ENCODE measurements at places on chromosomes 7 and 10. TPM values are rescaled to one million over a fixed set of nuclear protein-coding genes. Genes with fewer than 3 reads are reported as not detected.

Gene LHFPL3
- total RNA-seq = 0.12 TPM

Gene CFTR
- total RNA-seq = under 0.01 TPM

Gene TMEM213
- total RNA-seq = not detected

Gene TYW1B
- total RNA-seq = 2.5 TPM

Gene C10orf53
- total RNA-seq = under 0.01 TPM

Gene TFPI2
- 620 TPM for total RNA-seq

Gene CSGALNACT2
- 41.6 TPM for total RNA-seq

Gene PPP1R3A
- total RNA-seq = not detected

Gene PHKG1
- 0.66 TPM for total RNA-seq

Gene CRYGN
- total RNA-seq = 0.25 TPM

Gene TMEM26
- 0.50 TPM for total RNA-seq

Gene NXPH1
- total RNA-seq = not detected

Gene DPP6
- 0.50 TPM for total RNA-seq

Gene SGCE
- total RNA-seq = 78.4 TPM

Gene GARIN1A
- total RNA-seq = 0.33 TPM

Gene ADAM12
- total RNA-seq = 40.8 TPM

Gene RBM20
- total RNA-seq = under 0.01 TPM

Gene PPP1R9A
- total RNA-seq = 2.6 TPM

Gene ING3
- 23.1 TPM for total RNA-seq

Gene PSMG3
- 26.4 TPM for total RNA-seq

Gene CD36
- 2.6 TPM for total RNA-seq

Gene HSPA12A
- 21.0 TPM for total RNA-seq

Gene NANOS1
- under 0.01 TPM for total RNA-seq

Gene CNTNAP2
- under 0.01 TPM for total RNA-seq

Gene AOAH
- not detected for total RNA-seq

Gene OLAH
- total RNA-seq = 0.25 TPM

Gene MYL10
- not detected for total RNA-seq

Gene CPA2
- total RNA-seq = not detected

Gene TRIM50
- total RNA-seq = not detected

Gene PLCE1
- 2.2 TPM for total RNA-seq

Gene BLOC1S2
- 47.4 TPM for total RNA-seq

Gene HTRA1
- total RNA-seq = 44.5 TPM

Gene NPSR1
- not detected for total RNA-seq

Gene CCNJ
- total RNA-seq = 5.6 TPM

Gene CRHR2
- not detected for total RNA-seq

Gene ZWINT
- 25.2 TPM for total RNA-seq

Gene STRIP2
- 14.8 TPM for total RNA-seq

Gene LLCFC1
- total RNA-seq = not detected

Gene HGF
- total RNA-seq = 101 TPM

Gene STYXL1
- 38.6 TPM for total RNA-seq

Gene CCDC146
- 0.87 TPM for total RNA-seq

Gene AKR1C4
- total RNA-seq = not detected

Gene VPS50
- 39.1 TPM for total RNA-seq

Gene CPXM2
- not detected for total RNA-seq

Gene LIPF
- total RNA-seq = not detected

Gene EPHB6
- 5.0 TPM for total RNA-seq

Gene TMEM176B
- total RNA-seq = not detected

Gene ADIRF
- 73.0 TPM for total RNA-seq

Gene SHTN1
- total RNA-seq = 1.8 TPM

Gene BTBD16
- total RNA-seq = not detected

Gene LRRC18
- not detected for total RNA-seq

Gene DEPP1
- 0.44 TPM for total RNA-seq

Gene FAM25A
- not detected for total RNA-seq

Gene PON3
- total RNA-seq = 0.11 TPM

Measured in uterine smooth muscle cell (primary cell).